ENCODE measurements at places on chromosomes 13 and 19.

DNA sequence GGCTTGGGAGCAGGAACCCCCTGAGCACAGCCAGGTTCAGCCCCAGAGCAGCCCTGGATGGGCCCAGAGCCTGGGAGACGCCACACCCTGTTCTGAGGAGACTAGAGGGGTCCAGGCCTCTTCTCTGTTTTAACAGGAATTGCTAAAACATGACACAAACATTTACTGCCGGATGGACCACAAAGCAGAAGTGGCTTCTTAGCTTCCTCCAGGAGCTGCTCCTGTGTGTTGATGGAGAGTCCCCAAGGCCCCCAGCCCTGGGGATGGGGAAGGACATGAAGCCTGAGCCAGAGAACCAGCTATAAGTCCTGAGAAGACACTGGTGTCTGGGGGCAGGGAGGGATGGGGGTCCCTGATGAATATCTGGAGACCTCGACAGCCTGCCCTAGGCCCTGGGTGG is 14.6 kb downstream of the CEACAM3 start:
- DNase-seq: no peak

DNA sequence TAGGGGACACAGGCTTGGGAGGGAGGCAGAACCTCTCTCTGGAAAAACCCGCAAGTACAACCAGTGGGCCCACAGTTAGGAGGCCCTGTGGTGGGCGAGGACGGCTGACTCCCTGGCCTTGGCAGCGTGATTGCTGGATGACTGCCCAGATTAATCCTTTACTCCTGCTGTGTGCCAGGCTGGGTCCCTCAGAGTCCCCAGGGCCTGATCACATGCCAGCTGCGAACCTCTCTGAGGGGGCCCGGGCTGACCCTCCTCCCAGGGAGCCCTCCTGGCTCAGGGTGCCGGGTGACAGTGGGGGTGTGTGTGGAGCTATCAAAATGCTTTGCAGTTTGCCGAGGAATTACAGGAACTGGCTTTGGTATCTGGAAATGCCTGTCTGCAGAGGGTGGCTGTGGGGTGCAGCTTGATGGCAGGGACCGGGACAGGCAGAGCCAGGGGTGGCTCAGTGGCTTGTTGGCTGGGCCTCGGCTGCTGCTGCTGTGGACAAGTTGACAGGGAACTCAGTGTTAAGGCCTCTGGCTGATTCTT is 48.9 kb downstream of the DNM2 start:
- no peak for DNase-seq

DNA sequence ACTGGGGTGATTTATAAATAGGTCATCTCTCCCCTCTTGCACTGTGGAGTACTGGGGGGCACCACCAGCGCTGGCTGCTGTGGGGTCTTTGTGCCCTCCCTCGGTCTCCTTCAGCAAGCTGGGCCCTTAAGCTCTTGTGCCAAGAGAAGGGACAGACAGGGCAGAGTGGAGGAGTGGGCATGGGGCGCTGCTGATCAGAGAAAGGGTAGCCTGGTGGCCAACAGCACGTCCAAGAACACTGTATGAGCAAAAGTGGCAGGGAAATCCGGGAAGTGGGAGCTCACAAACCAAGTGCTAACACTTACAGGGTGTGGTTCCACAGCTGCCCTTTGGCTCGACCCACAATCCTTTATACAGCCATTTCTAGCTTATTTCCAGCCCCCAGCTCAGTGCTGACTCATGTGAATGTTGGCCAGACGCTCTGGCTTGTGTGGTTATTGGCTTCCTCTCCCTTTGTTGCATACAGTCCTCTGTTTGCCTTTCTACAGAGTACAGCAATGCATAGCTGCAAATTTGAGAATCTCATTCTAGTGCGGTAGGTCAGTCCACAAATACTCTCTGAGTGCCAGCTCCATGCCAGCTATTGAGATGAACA is 298.8 kb downstream of the SHISA2 start:
- no peak for DNase-seq

DNA sequence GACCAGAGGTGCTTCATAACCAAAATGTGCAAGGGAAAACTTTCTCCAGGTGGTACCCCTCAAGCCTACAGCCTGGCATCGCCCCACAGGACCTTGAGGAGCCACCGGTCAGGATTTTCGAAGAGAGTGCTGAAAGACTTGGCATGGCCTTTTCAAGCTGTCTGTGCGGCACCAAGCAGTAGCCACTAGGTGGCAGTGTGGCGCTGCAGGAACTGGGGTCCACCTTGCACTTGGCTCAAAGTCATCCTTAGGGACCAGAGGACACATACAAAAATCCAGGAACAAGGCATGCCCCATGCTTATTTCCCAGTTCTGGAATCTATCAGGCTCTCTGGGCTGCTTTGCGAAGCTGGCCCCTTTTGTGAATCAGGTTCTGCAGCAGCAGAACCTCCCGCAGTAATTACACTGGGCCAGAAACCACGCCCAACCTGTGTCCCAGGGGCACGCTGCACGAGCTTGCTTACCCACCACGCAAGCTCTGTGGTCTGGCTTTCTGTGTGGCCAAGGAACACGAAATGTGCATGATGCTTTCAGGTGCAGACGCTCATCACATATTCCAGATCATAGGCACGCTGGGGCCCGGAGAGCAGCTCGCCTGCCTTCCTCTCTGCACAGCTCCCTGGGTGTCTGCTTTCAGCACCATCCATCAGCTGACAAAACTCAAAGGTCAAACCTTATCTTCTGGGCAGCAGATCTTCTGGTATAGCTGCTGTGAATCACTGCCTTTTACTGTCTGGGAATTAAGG is 87.2 kb downstream of the SLC7A1 start:
- DNase-seq: peak; percentile 80

DNA sequence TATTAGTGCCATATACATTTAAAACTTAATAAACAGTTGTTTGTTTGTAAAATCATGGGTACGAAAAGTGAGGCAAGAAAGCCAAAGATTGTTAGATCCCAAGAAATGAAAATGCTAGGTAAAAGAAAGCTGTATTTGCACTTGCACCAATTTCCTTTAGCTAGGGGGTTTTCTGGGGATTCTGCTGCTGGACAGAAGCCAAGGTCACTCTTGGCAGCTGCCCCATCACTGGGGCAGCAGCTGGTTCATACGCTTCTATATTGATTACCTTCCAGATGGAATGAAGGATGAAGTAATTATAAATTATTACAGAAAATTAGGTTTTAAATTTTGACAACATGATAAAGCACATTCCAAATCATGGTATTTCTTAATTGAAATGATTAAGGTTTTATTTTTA is 127.4 kb downstream of the SLITRK5 start:
- no peak for DNase-seq

GRCh38 chr13:33256148-33256840 is 29.3 kb downstream of the STARD13 start:
- no peak for DNase-seq

DNA sequence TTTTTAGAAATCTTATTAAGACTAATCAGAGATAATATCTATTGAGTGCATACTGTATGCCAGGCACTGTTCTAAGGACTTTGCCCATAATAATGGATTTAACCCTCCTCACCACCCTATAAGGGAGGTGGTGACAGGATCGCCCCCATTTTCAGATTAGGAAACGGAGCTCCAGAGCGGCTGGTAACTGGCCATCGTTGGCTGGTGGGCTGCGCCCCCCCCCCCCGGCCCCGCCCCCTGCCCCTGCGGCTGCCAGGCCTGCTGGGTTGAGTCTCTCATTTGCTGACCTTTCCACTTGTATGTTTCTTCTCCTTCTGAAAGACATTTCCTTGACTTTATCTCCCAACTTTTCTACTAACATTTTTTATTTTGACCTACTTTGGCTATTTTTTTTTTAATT is 8.5 kb downstream of the ARHGEF7 start:
- DNase-seq: no peak

DNA sequence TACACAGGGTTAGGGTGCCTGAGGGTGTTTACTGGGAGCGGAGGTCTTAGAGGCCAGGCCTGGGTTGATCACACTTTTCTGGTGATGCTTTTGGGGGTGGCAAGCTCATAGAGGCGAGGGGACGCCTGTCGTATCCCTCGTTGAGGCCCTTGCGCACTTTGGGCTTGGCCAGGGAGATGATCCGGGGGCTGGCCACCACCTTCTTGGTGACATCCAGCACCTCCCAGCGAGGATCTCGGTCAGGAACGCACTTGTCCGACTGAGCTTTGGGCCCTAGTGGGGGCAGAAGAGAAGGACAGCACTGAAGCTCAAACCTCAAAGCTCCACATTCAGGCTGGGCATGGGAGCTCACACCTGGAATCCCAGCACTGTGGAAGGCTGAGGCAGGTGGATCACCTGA is 17.6 kb upstream of the MIER2 start:
- no peak for DNase-seq

GRCh38 chr13:50631041-50631440 is 212.5 kb downstream of the DLEU7 start:
- DNase-seq: no peak

GRCh38 chr19:6271721-6272410 is 7.9 kb downstream of the MLLT1 start:
- DNase-seq: no peak

DNA sequence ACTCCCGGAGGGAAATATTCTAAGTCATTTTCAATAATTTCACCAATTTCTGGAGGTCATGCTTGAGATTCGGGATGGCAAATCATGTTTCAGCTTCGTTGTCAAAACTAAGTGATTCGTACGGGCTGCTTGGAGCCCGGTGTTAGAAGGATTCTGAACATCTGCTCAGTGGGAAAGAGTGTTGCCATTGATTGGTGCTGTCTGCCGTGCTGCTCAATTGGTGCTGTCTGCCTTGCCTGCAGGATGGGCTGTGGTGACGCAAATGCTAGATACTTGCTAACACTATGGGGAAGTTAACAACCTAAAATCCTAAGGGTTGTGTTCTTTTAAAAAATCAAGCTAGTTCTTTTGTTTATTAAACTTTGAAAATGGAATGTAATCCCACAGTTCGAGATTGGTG is 17.3 kb upstream of the CACNG8 start:
- DNase-seq: no peak

- DNase-seq: no peak
These were observed 215.1 kb downstream of the SHISA2 start for GRCh38 chr13:25836574-25837336.

- no peak for DNase-seq
These were observed 100.0 kb upstream of the PCDH9 start for GRCh38 chr13:67330149-67330548.

GRCh38 chr13:110811771-110812120 is 98.2 kb downstream of the ING1 start:
- DNase-seq: no peak

GRCh38 chr19:46206176-46206575 is 23.4 kb upstream of the IGFL1 start:
- no peak for DNase-seq

DNA sequence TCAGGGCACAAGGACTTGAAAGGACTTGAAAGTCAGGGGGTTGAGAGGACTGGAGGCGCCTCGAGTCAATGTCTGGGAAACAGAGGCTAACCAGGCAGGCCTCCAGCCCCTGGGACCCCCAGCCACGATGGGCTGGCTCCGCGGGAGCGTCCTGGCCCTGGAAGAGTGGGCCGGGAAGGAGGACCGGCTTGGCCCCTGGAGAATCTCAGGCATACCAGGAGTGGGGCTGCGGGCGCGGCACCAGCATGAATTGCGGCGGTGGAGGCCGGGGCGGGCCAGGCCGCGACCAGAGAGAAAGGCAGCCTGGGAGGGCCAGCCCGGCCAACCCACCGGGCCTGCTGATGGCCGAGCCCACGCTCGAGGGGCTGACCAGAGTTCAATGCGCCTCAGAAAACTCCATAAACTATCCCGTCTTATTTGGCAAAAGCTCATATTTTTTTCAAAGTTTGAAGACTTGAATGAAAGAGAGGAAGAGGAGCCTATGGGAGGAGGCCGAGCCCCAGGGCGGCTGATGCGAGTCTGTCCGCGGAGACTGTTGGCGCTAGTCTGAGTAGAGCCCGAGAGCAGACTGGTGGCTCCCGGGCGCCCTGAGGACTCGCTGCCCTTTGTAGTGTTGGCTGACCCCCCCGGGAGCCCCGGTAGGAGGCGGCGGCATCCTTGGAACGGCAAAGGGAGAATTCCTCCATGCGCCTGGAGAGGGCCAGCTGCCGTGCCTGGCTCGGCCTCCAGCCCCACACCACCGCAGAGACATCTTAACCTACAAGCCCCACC is 68.0 kb downstream of the MLLT1 start:
- DNase-seq: no peak

GRCh38 chr19:48511800-48512503 is at the start of gene LMTK3:
LMTK3 (minus strand) TSS chr19:48511835; CDS start chr19:48511576, 259 bp downstream.
- DNase-seq: peak; percentile 84

DNA sequence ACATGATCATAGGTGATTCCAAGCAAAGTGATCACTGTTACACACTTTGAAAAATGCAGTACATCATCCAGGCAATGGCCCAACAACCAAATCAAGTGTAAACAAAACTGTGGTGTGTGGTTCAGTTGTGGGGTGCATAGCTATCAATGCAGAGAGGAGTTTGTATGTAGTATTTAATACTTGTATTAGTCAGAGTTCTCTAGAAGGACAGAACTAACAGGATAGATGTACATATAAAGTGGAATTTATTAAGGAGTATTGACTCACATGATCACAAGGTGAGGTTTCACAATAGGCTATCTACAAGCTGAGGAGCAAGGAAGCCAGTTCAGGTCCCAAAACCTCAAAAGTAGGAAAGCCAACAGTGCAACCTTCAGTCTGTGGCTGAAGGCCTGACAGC is 249.3 kb upstream of the HTR2A start:
- no peak for DNase-seq

DNA sequence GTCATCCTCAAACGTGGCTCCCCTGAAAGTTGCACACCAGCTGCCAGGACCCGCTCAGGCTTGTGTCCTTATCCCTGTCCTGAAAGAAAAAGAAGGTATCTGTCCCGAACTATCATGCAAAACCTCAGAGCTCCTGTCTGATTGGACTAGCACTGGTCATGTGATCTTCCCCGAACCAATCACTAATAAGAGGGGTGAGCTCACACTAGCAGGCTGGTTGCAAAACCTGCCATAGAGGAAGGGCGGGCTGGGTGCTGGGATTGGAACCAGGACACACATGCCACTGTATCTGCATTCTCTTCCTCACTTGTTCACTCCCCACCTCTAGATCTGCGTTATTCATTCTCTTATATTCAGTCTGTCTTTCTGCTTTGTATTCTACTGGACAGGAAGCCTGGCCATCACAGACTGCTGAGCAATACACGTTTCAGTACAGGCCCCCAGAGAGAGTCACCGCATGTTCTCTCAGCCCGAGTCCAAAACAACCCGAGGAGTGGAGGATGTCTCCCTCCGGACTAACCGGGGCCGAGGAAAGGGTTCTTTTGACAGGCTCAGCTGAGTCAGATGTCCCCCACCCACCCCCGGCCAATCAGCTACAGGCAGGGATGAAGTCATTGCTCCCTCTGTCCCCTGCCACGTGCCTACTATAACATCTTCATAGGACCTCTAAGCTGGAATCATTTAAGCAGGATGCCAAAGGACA is 97.7 kb downstream of the SIPA1L3 start:
- peak; percentile 5 for DNase-seq

DNA sequence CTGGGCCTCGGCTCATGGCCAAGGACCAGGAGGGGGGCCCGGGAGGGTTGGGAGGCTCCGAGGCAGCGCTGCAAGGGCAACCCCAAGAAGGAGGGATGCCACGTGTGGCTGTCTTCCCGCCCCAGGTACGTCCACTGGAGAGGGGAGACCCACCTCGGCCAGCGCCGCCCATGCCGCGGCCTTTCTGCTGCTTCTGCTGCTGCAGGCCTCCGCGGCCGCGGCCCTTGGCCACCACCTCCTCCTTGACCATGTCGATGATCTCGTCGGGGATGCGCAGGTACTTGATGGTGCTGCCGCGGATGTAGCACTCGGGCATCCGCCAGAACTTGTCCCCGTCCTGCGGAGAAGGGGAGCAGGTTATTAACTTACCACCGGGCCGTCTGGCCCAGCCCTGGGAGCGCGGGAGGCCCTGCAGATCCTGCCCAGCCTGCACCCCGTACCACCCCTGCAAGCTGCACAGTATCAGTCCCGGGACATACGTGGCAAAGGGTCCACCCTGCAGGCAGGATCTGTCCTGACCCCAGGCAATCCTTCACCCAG is 13.3 kb downstream of the LSM4 start:
- DNase-seq: no peak

GRCh38 chr19:19751846-19752245 is 18.9 kb upstream of the ZNF14 start:
- no peak for DNase-seq
